ENCODE measurements at places on chromosomes 5 and 9.

DNA sequence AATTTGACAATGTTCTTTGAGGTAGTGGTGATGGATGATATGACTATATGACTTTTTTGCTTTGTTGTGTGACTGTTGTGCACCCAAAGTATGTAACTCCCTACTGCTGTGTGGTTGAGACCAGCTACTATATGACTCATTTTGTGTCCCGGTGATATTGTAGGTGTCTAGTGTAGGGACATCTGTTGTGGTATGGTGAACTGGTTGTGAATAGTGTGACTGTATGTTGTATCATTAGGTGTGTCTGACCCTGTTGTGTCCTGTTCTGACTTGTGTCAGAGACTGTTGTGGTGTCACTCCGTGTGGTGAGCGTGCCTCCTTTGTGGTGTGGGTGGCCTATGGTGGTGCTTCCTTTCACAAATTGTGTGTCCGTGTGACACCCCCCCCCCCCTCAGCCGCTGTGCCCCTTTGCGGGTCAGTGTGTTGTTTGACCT is 11.2 kb upstream of the CXXC5 start:
- peak; percentile 68 for DNase-seq

DNA sequence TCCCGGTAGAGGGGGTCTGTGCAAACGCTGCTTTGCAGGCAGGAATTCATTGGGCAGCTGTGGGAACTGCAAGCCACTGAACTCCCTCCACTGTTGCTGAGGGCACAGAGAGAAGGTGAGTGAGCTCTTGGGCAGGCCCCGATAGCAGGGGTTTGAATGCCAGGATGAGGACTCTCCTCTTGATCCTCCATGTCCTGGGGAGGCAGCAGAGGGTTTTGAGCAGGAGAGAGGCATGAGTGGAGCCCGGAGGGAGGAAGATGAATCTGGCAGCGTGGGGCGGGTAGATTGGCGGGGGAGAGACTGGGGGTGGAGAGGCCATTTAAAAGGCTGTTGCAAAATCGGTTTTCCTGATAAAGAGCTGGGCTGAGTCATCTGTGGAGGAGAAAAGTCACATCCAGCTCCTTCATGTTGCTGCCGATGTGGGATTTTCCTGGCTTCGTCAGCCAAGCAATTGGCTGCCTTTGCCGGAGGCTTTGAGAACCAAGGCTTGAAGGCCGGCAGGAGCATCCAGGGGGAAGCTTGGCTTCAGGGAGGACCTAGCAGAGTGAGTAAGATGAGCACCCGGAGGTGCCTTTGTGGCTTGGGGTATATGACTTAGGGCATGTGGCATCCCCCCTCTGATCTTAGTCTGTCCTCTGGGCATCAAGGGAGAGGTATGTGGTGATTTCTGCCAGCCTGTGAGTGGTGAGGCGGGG is at the start of gene SYNPO:
TSS of gene SYNPO (plus strand) at position 350 of the 695 bp plus-strand sequence. CDS start 7,616 bp downstream, outside the sequence.
- DNase-seq, result peak; percentile 83

DNA sequence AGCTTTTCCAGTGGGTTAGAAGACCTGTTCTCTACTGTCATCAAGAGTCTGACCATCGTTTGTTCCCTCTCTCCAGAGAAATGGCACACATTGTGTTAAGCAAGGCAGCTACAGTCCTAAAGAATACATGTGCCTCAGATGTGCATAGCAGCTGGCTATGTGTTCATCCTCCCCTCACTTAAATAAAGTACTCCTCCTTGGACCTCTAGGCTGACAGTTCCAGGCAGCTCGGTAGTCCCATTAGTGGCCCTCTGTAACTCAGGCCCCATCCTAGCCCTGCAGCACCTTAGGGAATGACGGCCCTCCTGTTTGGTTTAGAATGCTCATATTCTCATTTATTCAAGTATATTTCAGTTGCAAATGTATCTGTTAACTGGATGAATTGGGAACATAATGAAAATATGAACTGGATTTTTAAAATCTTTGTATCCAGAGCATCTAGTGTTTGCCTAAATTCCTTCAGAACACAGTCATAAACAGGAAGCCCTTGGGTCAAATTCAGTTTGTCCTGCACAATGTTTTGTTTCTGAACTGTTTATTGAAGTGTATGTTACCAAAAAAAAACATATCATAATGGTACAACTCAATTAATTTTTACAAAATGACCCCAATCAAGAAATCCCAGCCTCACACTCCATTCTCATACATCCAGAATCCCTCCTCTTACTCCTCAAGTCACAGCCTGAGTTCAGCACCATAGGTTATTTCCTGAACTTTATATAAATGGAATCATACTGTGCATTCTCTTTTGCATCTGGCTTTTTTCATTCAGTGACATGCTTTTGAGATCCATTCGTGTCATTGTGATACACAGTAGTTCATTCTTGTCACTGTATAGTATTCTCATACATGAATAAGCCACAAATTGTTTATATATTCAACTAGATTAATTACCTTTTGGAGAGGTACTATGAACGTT is 1.6 kb upstream of the ASPN start:
- DNase-seq, result no peak

DNA sequence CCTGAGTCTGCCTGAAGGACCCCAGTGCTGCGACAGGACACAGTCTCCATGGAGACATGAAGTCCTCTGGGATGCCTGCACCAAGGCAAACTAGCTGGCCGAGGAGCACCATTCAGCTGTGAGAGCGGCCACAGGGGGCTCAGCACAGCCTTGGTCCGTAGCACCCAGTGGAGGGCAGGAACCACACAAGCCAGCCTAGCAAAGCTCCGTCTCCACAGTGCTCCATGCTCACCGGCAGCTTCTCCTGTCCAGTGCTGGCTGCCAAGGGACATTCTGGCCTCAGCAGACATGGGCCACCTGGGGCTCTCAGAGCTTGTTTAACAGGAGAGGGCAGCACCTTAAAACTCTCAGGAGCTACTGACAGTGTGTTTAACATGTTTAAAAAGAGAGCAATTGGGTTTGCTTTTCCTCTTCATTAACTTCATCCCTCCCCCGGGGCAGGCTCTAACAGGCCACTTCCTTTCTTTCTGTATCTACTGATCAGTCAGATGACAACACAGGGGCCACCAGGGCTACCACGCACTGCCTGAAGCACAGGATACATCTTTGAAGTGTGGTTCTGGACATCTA is 57.0 kb downstream of the SECISBP2 start:
- DNase-seq, result peak; percentile 78

DNA sequence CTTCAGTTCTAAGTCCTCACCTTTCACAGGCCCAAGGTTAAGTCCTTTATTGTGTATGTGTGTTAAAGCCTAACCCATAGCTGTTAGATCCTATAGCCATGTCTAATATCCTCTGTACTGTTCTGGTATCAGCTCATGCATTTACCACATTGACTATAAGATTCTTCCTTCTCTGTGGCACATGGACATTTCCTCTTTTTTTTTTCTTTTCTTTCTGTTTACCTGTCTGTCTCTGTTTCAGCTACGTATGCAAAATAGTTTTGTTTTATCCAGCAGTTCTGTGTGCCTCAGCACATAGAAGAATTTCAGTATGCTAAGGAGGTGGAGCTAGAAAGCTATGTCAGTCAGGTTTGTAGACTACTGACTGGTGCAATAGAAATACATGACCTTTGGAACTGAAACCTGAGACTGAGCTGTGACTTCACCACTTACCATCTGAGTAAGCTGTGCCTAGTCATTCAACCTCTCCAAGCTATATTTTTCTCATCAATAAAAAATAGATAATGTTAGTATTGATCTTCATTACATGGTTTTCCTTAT is 155.6 kb upstream of the VLDLR start:
- no peak for DNase-seq

DNA sequence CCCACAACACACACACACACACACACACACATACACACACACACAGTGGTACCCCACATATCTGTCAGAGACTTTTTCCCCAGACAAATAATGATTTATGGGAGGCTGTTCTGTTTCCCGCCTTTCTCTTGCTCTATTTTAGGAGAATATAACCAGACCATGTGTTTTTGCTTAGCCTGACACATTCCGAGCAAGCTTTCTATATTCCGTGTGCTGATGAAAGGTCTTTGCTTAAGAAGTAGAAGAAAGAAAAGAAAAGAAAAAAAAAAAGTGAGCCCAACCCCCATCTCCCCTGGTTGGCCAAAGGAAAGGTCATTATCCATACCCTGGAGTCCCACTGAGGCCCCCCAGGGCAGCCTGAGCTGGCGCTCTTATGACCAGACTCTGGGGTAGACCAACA is 338.6 kb downstream of the SLIT3 start:
- no peak for DNase-seq

DNA sequence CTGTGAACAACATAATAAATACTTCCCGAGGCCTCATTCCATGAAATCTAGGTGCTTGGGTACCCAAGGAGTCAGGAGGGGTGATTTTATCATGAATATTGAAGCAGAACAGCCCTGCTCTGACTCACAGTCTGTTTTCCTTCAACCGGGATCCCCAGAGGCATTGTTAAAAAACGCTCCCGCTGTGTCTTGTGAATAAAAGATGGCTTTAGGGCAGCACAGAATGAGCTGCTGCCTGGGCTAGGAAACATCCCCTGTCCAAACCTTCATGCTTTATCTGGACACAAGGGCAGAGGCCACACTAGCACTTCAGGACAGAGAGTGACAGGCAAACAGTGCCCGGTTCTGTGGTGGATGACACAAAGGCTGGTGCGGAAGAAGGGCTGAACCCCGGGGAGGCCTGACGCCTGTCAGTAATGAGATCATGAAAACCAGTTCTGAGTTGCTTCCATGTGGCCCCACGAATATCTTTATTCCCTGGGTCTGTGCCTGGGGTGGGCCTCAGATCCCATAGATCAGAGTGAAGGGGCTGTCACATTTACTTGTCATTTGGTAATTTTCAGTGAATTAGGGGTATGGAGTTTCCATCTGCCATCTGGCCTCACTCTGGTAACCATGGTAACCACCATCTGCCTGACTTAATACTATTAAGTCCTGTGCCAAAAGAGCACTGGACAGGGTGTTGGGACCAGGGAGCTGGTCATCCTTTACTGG is 2.6 kb downstream of the IGFBPL1 start:
- peak; percentile 23 for DNase-seq

- DNase-seq, result peak; percentile 55
These were observed 163.9 kb downstream of the CEMIP2 start for GRCh38 chr9:71604197-71605063.

DNA sequence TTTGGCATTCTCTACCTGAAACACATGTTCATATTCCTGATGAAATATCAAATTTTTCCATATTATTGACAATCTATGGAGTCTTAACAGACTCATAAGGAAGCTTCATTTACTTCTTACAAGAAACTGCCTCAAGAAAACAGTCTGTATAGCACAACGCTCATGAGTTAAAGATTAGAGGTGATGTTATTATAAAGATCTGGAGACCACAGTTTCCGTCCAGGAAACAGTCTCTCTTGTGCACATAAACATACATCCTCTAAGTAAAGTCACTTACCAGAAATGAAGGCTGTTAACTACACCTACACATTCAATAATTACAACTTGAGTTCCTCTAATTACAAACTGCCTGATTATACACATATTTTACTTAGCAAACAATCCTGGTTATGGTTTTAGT is 86.9 kb downstream of the RAPGEF6 start:
- no peak for DNase-seq

DNA sequence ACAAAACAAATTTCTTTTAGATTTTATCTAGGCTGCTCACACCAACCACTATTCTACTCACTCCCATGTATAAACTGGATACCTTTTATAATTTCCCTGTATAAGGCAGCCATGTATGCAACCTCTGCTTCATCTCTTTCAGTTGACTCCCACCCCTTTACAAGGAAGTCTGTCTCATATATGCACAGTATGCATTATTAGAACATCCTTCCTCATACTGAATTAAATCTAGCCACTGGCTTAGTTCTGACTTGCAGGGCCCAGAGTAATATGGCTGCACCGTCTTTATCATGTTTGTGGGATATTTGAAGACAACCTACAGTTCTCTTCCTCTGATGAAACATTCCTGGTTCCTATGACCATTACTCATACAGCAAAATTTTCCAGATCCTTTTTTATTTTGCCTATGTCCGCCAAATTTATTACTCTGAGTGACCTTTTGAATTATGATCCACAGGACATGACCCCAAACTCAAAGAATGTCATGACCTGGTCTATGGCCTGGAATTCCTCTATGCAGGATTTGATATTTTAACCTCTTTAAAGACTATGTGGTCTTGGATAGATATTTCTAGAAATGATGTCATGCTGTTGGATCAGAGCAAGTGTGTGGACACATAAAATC is 76.6 kb upstream of the ITGA1 start:
- no peak for DNase-seq
